ENCODE measurements at places on chromosomes 16 and 17. TPM values are rescaled to one million over a fixed set of nuclear protein-coding genes. Genes with fewer than 3 reads are reported as not detected.

Gene RHBDL3
- total RNA-seq = 8.9 TPM

Gene VWA3A
- total RNA-seq = 21.4 TPM

Gene CLDN6
- total RNA-seq = 0.28 TPM

Gene ZDHHC1
- 12.6 TPM for total RNA-seq

Gene CRHR1
- 3.2 TPM for total RNA-seq

Gene TPSB2
- total RNA-seq = 0.61 TPM

Gene GHDC
- total RNA-seq = 7.1 TPM

Gene C1QTNF1
- total RNA-seq = 15.5 TPM

Gene COX11
- total RNA-seq = 81.0 TPM

Gene KRT32
- total RNA-seq = not detected

Gene GPR139
- total RNA-seq = 0.72 TPM

Gene KRT40
- not detected for total RNA-seq

Gene TLCD3B
- 10.2 TPM for total RNA-seq

Gene OR4D1
- total RNA-seq = 0.06 TPM

Gene SRP68
- total RNA-seq = 31.4 TPM

Gene NGFR
- total RNA-seq = 39.2 TPM

Gene MARVELD3
- 1.6 TPM for total RNA-seq

Gene MEIOB
- 2.6 TPM for total RNA-seq

Gene LYZL6
- not detected for total RNA-seq

Gene ZNF688
- total RNA-seq = 21.3 TPM

Gene CNGB1
- total RNA-seq = 2.1 TPM

Gene ABCC3
- total RNA-seq = 0.69 TPM

Gene RAMP2
- total RNA-seq = 106 TPM

Gene ZNF597
- total RNA-seq = 5.0 TPM

Gene BCL6B
- total RNA-seq = 3.1 TPM

Gene ATP2A3
- 4.0 TPM for total RNA-seq

Gene PDF
- 4.1 TPM for total RNA-seq

Gene IKZF3
- total RNA-seq = 0.30 TPM

Gene STX8
- total RNA-seq = 64.9 TPM

Gene MT3
- total RNA-seq = 32.5 TPM

Gene OR3A3
- not detected for total RNA-seq

Gene CPSF4L
- total RNA-seq = not detected

Gene CASKIN2
- 14.5 TPM for total RNA-seq

Gene KRTAP1-5
- not detected for total RNA-seq

Gene CES5A
- total RNA-seq = 0.30 TPM

Gene NAGS
- 1.6 TPM for total RNA-seq

Gene KRT33B
- not detected for total RNA-seq

Gene ABCA3
- total RNA-seq = 61.0 TPM

Gene CMTM2
- 1.7 TPM for total RNA-seq

Gene TP53TG3C
- not detected for total RNA-seq

Gene PIP4K2B
- 99.8 TPM for total RNA-seq
